Uterus (tissue), 4 donors: ENCODE measurements at places on chromosomes 3 and 15.

DNA sequence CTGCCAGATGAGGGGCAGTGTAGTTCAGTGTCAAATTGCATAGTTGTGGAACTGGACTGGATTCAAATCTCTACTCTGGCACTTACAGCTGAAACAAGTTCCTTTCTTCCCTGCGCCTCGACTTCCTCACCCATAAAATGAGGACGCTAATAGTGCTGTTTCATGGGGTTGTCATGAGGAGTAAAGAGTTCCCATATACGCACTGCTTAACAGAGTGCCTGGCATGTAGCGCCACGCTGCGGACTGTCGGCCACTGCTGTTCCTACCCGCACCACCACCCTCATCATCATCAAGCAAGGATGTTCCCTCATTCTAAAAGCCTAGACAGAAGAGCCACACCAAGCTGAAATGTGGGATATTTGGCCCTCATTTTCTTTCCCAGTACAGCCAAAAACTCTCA lies 91.9 kb downstream of the CHDH start:
- DNase-seq, result no peak

DNA sequence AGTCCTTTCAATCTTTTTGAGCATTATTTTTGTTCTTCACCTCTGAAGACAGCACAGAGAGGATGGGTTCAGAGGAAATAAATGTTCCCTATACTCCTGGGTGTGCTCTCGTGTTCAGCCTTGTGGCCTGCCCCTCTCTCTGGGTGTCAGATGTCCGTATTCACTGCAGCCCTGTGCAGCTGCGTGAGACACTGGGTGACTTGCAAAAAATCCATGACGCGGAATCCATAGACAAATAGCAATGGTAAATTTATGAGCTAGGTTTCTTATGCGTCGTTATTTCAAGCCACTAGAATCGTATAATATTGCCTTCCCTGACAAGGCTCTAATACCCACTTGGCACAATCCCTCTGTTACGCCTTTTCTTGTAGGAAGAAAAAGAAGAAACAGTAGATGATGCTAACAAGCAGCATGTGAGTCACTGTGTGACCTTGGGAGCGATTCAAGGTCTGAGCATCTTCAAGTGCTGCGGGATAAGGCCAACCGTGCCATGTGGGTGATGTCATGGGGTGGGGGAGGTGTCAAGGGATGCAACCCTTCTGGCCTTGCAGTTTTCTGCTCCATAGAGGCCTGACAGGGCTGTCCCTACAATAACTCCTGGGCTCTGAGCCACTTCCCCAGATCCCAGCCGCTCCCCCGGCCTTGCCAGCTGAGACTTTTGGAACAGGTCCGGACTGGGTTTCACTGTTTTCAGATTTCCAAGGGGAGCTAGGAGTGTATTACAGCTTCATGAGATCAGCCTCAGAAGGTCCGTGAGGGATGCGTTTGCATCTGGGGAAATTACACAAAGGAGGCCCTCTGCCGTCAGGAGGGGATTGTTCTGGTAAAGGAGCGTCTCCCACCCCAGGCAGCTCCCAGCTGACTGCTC lies 47.6 kb upstream of the POMGNT2 start:
- peak; percentile 96 for DNase-seq

GRCh38 chr3:194736896-194737600 lies 51.4 kb downstream of the FAM43A start:
- no peak for DNase-seq

GRCh38 chr3:17645074-17645698 lies 97.2 kb downstream of the TBC1D5 start:
- DNase-seq, result no peak

DNA sequence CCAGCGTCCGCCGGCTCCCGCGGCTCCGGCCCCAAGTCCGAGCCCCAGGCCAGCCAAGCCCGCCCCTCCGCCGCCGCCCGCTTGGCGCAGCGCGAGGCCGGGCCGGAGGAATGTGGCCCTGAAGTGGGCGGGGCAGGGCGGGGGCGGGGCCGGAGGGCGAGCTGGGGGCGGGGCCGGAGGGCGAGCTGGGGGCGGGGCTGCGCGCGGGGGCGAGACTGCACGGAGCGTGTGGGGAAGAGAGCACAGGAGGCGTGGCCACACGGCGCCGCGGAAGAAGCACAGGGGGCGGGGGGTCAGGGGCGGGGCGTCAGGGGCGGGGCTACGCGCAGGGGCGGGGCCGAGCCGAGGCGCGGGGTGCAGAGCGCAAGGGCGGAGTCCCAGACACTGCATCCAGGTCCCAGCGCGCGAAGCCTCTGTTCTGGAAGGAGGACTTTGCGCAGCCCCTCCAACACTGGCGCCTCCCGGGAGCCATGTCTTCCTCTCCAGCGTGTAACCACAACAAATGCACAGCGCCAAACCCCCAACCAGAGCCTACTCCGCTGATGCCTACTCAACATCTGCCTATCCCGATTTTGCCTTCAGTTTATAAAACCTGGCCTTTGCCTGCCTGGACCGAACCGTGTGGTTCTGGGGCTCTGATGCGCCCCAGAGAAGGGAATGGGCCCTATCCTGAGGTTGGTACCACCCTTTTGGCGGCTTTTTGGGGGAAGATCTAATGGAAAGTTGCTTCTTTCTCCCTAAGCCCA lies 105.5 kb downstream of the IQSEC1 start:
- peak; percentile 91 for DNase-seq

GRCh38 chr3:14120111-14120920 lies 4.4 kb downstream of the CHCHD4 start:
- no peak for DNase-seq

- DNase-seq, result no peak
Measured at GRCh38 chr3:134072881-134073582, 43.3 kb upstream of the SLCO2A1 start.

GRCh38 chr15:62439543-62440016 lies 274.5 kb upstream of the C2CD4B start:
- DNase-seq, result peak; percentile 47

DNA sequence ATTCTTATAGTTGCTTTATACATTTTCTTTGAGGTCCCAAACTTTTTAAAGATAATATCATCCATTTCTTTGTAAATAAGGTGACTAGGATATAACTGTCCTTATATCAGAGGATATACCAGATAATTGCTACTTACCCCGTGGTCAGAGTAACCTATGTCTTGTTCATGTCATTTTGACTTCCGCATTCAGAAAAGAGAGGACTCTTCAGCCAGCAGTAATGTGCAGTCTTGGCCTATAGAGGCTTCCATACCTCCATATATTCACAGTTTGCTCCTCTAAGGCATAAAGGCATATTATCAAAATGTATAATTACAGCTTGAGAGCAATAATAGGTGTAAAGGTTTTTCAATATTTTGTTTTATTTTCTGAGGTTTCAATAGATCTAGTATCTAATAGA lies 38.5 kb downstream of the EPHA6 start:
- no peak for DNase-seq

- no peak for DNase-seq
Measured at GRCh38 chr3:183500319-183500718, 55.2 kb downstream of the KLHL6 start.

DNA sequence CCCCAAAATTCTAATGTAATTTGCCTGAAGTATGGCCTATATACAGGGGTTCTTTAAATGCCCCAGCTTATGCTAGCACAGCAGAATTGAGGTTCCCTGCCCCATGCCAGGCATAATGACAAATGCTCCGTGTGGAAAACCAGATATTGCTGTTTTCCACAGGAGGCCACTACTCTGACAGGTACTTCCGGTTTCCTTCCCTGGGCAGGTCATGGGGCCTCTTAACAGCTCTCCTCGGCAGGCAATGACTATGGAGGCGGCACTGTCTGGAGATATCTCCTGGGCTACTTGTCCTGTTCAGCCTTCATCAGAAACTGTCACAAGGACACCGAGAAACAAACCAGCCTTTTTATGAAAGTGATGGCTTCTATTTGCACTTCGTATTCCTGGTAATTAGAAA lies 54.8 kb downstream of the SLC7A14 start:
- DNase-seq, result no peak

GRCh38 chr3:23316924-23317323 lies 113.8 kb downstream of the UBE2E2 start:
- no peak for DNase-seq

DNA sequence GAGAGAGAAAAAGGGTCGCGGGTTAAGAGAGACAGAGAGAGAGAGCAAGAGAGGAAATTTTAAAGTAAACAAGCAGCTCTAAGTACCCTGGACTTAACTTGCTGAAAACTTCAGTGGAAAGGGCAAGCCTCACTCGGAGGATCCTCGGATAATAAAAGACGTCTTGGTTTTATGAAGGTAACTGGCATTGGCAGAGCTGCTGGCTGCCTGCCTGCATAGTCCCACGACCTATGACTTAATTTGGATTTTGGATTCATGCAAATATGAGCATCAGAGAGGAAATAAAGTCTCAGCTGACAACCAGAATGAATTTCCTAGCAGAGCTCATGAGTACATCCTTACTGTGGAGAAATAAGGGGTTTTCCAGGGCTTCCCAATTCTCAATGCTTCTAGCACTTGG lies 95.1 kb upstream of the PDZRN3 start:
- DNase-seq, result peak; percentile 72

- DNase-seq, result no peak
Measured at GRCh38 chr3:45137656-45138181, 8.5 kb downstream of the CDCP1 start.

DNA sequence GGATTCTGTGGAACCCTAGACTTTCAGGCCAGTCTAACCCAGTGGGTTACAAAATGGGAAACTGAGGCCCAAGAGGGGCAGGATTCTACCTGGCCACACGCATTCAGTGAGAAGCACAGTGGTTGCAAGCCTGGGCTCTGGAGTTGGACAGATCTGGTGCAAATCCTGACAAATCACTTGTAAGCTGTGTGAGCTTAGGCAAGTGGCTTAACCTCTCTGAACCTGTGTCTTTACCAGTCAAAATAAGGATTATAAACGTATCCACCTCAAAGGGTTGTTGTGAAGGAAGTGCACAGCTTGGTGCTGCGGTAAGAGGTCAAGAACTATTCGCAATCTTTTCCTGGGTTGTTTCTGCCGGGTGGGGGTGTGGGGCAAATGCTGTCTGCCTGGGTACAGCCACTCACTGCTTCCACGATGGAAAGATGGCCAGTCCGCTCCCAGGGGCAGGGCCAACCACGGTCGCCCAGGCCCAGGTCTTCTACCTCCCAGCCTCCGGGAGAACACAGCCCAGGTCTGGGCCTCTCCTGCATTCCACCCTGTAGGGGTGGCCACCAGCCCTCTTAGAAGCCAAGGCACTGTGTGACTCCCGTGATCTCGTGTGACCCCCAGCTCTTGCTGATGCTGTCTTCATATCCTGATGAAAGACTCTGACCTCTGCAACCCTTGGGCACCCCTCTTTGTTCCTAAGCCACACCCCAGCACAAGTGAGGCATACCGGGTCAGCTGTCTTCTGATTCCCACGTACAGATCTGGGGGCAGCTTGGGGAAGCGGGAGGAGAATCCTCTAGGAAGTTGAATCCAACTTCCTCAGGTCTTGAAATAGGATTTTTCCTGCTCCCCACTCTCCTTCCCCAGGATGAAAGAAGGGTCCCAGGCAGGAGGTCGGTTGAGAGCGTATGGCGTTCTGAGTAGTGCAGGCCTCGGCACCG lies 1.5 kb downstream of the CHRNA3 start:
- no peak for DNase-seq

GRCh38 chr3:134323966-134324962 lies 50.0 kb downstream of the AMOTL2 start:
- DNase-seq, result no peak

- no peak for DNase-seq
Measured at GRCh38 chr3:13161771-13162535, 88.7 kb upstream of the IQSEC1 start.

DNA sequence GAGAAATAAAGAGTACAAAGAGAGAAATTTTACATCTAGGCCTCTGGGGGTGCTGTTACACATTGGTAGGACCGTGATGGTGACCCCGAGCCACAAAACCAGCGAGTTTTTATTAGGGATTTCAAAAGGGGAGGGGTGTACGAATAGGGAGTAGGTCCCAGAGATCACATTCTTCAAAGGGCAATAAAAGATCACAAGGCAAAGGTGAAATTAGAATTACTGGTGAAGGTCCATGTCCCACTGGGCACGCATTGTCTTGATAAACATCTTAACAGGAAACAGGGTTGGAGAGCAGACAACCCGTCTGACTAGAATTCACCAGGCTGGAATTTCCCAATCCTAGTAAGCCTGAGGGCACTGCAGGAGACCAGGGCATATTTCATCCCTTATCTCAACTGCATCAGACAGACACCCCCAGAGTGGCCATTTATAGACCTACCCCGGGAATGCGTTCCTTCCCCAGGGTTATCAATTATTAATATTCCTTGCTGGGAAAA lies 4.3 kb downstream of the IRAK2 start:
- DNase-seq, result no peak

DNA sequence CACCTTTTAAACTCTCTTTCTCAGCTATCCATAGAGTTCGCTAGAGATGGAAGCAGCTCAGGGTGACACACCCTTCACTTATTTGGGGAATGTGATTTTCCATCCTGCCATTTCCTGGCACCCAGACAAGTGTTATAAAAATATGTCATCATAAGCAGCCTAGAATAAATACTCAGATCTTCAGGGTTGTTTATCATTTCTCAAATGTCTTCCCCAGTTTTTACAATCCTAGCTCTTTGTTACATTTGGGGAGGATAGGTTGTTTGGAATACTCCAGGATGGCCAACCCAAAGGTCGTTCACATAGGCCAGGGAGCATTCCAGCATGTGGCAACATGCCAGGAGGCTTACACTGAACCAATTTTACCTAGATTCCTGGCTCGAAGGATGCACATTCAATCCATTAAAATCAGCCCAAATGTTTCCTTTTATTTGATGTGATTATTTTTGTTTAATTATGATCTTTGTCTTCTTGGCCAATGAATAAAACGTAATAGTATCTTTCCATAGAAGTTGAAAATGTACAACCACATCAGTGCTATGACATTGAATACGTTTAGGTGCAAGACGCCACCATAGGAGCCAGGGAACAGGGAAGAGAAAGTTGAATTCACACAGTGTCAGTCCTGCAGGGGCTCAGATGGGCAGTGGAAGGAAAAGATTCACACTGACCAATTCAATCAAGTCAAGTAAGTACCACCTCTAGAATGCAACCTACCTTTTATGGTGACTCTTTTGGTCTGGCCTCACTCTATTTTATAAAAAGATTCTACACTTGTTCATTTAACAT lies 537.7 kb upstream of the MDFIC2 start:
- DNase-seq, result peak; percentile 17

GRCh38 chr3:180530276-180530675 lies 71.7 kb upstream of the TTC14 start:
- no peak for DNase-seq

GRCh38 chr3:173410849-173411248 lies 13.3 kb downstream of the NLGN1 start:
- DNase-seq, result no peak

GRCh38 chr3:101676765-101677435 lies at the start of gene ZBTB11:
Gene ZBTB11 (minus strand): TSS chr3:101677132. CDS start chr3:101676914, 218 bp downstream.
- peak; percentile 100 for DNase-seq

- no peak for DNase-seq
Measured at GRCh38 chr15:54820811-54821210, 375.9 kb downstream of the RSL24D1 start.

DNA sequence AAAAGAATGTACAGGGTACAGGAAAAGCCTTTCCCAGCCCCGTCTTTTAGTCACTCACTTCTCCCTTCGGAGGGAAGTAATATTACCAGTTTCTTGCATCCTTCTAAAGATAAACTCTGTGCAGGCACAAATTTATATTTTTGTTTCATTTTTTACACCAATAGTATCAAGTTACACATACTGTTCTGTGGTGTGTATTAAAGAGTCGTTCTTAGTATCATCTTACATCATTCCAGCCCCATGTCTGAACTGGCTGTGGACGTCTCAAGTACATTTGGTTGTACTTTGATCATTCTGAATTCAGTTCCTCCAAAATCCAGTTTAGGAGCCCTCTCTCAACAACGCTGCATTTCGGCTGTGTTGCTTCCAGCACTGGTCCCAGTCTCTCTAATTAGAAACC lies 68.7 kb downstream of the LMLN start:
- no peak for DNase-seq

GRCh38 chr15:74725845-74726773 lies 781 bp upstream of the CYP1A1 start:
- peak; percentile 28 for DNase-seq
